ENCODE measurements at places on chromosomes 16 and 17.

DNA sequence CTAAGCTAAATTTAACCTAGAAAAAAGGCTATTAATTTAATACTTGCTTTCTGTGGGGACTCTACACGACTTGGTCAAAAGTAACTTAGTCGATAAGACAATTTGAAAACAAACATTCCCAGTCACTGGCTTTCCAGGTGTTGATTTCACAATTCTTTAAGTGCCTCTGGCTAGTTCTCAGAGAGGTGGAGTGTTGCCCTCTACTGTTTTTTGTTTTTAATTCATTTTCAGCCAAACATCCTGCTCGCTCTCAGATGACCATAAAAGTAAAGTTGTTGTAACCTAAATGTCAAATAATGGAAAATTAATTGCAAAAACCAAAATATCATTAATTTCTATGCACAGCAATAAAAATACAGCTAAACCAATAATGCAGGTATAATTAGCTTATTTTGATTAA, 107.1 kb downstream of the MYO1D start:
- DNase-seq = no peak

- no peak for DNase-seq
Measured at GRCh38 chr17:80885947-80886582, 105.6 kb upstream of the CHMP6 start.

- no peak for DNase-seq
Measured at GRCh38 chr17:43712397-43712796, 46.2 kb downstream of the SOST start.

- no peak for DNase-seq
Measured at GRCh38 chr17:82753201-82753464, 1.3 kb downstream of the TBCD start.

DNA sequence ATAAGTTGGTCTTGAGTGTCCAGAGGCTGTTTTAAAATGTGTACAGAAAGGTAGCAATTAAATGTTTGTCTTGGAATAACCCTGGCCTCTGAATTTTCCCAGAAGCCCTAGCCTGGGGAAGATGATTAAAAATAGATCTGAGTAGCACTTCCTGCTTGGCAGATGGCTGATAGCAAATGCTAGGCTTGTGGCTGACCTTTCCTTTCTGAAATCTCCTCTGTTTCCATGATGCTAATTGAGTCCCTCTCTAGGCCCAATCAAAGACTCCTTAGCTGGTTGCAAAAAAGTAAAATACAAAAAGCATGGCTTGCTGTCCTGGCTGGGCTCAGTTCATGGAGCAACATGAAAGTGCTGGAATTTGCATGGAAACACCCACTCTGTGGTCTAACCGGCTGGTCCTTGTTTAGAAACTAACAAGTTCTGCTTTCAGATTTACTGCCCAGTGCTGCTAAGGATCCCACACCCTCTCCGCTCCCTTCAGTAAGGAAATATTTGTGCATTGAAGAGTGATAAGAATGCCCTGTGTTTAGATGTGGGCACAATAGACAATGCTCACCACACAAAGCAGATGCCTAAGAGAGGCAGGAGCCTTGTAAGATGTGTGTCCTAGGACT, 40.8 kb downstream of the YPEL2 start:
- no peak for DNase-seq

DNA sequence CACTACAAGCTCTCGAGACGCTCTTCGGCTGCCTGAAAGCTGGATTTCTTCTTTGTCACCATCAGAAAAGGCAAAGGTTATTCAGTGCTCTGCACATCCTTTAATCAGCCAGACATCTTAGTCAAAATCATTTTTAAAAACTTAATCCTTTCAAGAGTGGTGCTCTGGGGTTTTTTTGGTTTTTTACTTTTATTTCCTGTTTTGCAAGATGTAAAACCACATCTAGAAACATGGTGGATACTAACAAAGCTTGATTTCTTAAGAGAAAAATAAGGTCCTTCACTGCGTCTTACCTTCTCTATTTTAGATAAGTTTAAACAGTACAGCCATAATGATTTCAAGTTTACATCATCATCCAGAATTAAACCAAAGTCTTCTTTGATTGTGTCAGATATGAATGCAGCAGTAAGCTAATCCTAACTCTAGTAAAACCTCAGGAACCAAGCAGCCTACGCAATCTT, 6.3 kb downstream of the ANKRD11 start:
- DNase-seq = no peak

GRCh38 chr17:9199571-9200551, 178.6 kb downstream of the NTN1 start:
- DNase-seq = no peak

GRCh38 chr16:8543258-8543657, 47.1 kb downstream of the TMEM114 start:
- DNase-seq = no peak

DNA sequence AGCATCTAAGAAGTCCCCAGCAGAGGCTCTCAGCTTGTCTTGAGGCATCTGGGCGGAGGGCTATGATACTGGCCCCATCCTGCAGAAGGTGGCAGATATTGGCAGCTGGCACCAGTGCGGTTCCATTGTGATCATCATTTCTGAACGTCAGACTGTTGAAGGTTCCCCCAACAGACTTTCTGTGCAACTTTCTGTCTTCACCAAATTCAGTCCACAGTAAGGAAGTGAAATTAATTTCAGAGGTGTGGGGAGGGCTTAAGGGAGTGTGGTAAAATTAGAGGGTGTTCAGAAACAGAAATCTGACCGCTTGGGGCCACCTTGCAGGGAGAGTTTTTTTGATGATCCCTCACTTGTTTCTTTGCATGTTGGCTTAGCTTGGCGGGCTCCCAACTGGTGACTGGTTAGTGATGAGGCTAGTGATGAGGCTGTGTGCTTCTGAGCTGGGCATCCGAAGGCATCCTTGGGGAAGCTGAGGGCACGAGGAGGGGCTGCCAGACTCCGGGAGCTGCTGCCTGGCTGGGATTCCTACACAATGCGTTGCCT, at the start of gene CIITA:
Gene CIITA (plus strand): TSS at position 404 of the 543 bp plus-strand sequence. CDS start 129 bp downstream, at position 533.
- DNase-seq = no peak

DNA sequence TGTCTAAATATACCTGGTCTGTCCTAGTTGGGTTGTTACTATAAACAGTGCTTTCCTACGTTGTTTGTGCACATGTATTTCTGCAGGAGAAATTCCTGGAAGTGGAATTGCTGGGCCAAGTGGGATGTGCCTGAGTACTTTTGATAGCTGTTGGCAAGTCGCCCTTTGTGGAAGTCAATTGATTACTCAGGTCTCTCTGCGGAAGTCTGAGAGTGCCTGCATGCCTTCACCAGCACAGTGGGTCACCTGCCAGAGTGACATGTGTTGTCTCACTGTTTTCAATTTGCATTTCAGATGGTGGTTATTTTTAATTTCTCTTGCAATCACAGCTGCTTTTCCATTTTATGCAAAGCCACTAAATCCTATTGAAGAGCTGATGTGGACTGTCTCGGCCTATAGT, 2.3 kb upstream of the MVD start:
- DNase-seq = no peak

GRCh38 chr16:27639561-27640276, 89.8 kb downstream of the KATNIP start:
- no peak for DNase-seq

DNA sequence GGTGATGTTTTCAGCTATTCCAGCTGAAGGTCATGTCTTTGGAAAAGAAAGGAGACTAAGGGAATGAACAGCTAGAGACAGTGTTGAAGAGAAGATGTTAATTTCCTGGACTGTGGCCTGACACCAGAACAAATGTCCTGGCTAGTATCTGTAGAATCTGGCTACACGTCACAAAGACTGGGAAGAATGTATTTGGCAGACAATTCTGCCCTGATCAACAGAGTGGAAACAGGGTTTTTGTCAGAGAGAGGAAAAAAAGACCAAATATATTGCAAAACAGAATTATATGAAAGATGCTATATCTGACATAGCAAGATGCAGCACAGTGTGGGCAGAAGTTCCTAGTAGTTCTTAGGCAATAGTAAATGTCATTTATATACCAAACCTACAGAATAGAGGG, 17.0 kb upstream of the ANKFN1 start:
- no peak for DNase-seq

DNA sequence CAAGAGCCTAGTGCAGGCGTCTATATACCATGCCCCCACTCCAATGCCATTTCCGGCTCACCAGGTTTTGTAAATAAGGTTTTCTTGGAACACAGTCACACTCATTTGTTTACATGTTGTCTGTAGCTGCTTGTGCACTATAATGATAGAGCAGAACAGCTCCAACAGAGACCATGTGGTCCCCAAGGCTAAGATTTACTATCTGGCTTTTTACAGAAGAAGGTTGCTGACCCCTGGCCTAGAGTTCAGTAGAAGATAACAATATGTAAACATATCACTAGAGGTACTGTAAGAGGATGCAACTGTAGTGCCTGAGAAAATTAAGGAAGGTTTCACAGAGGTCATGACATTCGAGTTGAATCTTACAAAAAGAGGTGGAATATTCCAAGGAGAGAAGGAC, 66.3 kb downstream of the CACNG1 start:
- DNase-seq = no peak

DNA sequence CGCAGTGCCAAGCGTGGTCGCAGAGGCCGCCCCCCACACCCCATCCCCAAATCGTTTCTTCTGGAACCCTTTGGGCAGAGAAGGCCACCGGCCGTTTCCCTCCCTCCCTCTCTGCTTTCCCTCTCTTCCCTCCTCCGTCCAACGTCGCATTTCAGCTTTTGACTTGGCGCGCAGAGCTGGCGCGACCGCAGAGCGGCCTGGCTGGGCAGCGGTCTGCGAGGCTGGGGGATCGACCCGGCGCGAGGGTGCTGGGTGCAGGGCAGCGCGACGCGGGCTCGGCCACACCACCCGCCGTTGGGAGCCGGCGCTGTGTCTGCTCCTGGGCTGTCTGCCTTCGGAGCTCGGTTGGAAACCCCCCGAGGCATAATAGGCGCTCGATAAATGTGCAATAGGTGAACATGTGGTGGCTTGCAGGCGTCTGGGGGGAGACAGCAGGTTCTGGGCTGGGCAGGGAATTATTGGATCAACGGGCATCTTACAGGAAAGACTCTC, 2.8 kb upstream of the NTN3 start:
- DNase-seq = no peak

GRCh38 chr17:48624544-48625494, 1.3 kb downstream of the HOXB9 start:
- DNase-seq = no peak

DNA sequence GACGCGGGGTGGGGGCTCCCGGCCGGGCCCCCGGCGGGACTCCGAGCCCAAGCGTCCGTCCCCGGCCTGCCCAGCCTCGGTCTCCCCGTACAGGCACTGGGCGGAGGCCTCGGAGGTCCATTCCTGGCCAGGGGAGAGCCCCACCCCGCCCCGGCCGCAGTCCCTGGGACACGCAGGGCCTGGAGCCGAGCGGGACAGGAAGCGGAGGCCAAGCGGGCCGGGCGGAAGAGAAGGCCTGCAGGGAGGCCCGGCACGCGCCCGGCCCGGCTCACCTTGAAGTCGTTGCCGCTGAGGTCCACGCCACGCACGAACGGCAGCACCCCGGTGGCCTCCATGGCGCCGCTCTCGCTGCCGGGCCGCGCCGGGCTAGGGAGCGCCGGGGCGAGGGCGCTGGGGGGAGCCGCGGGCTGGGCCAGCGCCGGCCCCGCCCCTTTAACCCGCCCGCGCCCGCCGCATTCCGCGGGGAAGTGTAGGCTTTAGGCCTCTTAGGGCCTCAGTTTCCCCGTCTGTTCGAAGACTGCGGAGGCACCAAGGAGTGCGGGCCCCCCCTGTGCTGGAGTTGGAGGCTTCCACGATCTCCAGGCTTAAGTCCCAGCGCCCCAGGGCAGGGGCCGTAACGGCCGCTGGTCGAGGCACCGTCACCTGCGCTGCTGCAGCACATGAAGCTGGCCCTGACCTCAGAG, at the start of gene FLII:
Gene FLII (minus strand): TSS at position 383 of the 683 bp plus-strand sequence. CDS start 48 bp downstream, at position 335.
- no peak for DNase-seq

DNA sequence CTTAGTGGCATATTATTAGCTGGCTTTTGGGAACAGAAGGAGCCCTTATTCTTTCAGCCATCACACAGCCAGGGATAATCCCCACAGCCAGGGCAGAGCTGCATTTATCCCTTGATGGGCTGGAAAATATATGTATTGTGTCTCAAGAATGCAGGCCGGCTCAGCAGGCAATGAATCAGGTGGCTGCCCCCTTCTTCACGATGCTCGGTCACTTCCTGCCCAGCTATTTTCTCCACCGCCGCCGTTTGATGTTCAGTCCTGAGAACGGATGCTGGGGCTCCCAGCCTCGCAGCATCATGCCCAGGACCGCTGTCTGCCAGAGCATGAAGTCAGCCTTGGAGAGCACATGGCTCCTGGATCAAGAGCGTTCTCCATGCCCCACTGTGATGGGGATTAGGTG, 4.3 kb upstream of the MYH3 start:
- no peak for DNase-seq

GRCh38 chr16:27326738-27327585, 13.2 kb downstream of the IL4R start:
- DNase-seq = no peak

GRCh38 chr16:15650698-15651171, 690 bp downstream of the NDE1 start:
- no peak for DNase-seq

DNA sequence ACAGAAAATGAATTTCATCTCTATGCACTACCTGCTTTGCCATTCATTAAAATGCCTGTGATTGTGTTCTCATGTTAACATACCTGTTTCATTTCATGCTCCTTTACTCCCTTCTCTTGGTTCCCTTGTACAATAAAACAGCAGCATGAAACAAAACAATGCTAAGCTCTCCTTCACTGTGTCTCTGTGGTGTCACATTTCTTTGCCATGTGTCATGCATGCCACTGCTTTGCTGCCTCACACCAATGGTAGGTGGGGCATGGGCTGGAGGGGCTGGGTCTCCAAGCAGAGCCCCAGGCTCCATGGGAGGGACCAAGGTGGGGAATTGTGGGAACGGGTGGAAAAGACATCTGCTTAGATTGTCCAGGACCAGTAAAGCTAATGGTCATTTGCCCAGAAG, 83.6 kb downstream of the RGS9 start:
- DNase-seq = no peak

DNA sequence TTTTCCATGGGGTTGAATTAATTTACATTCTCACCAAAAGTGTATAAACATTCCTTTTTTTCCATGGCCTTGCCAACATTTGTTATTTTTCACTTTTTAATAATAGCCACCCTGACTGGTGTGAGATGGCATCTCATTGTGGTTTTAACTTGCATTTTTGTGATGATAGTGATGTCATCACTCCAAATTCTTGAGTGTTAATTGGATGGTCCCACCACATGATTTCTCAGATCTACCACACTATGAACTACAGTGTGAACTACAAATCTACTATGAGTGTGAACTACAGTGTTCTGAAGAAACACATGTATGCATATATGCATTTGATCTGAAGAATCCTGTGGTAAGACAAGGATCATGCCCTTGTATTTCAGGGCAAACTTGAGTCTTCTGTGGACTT, 340.1 kb downstream of the ABCC12 start:
- DNase-seq = no peak

GRCh38 chr16:3951861-3952736, 71.6 kb upstream of the CREBBP start:
- no peak for DNase-seq

DNA sequence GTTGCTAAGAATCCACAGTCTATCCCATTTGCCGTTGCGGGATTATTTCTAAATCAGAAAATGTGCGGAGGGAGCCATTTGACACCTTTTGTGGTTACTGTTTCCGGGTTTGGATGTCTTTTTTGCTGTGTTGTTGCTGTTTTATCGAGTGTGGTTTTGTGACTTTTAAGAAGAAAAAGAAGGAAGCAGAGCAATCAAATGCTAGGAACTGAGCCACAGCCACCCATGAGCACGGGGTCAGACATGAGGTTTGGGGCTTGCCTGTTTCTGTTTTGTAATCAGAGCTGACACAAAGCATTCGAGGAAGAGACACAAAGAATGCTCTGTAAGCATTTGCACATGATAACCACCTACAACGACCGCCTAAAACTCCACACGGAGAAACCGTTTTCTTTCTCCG, 53.1 kb upstream of the CHMP6 start:
- DNase-seq = no peak
